ENCODE measurements at places on chromosomes 6 and 20. TPM values are rescaled to one million over a fixed set of nuclear protein-coding genes. Genes with fewer than 3 reads are reported as not detected.

- DNase-seq, result no peak
Measured at GRCh38 chr20:35663516-35664465, 909 bp downstream of the CPNE1 start.

GRCh38 chr6:125503181-125503580, 201.4 kb upstream of the HDDC2 start:
- no peak for DNase-seq

- no peak for DNase-seq
Measured at GRCh38 chr20:11027224-11027623, 353.4 kb upstream of the JAG1 start.

SLC17A9 gene
- polyA plus RNA-seq, result 14.4 TPM

FGD2 gene
- not detected for polyA plus RNA-seq

HLA-DQB1 gene
- polyA plus RNA-seq, result not detected
